ENCODE measurements at places on chromosomes 11 and 22. TPM values are rescaled to one million over a fixed set of nuclear protein-coding genes. Genes with fewer than 3 reads are reported as not detected.
A peak's percentile ranks its signal among the peaks of the same experiment; 100 is the strongest.

ZP1 gene
- not detected for total RNA-seq

MS4A4A gene
- total RNA-seq = not detected

SSTR3 gene
- total RNA-seq = not detected

SLC43A3 gene
- total RNA-seq = 84.3 TPM

MUC6 gene
- total RNA-seq = not detected

TRIM34 gene
- 10.8 TPM for total RNA-seq

TRIM68 gene
- total RNA-seq = 6.2 TPM

GRCh38 chr11:95371153-95371552, 140.2 kb upstream of the SESN3 start:
- DNase-seq = no peak

- no peak for DNase-seq
Observed at GRCh38 chr22:22730655-22731373, 86.4 kb downstream of the GGTLC2 start.

GRCh38 chr22:24285245-24285644, 14.6 kb downstream of the SPECC1L start:
- no peak for DNase-seq

DNA sequence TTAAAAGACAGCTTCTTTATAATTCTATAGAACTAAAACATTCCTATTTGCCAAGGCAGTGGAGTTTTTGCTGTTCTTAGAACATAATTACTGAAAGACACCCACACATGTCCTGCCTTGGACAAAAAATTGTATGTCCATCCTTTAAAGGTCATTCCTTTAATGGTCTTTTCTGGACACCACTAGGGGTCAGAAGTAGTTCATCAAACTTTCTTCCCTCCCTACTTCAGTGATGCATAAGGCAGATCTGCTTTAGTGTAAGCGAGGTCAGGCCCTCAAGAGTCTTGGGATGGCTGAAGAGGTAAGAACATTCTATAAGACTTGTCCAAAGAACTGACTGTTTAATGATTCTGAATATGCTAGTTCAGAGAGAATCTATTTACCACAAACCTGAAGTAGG, 4.3 kb upstream of the OR51V1 start:
- peak; percentile 23 for DNase-seq

GRCh38 chr22:49025791-49026493, 801.7 kb downstream of the BRD1 start:
- no peak for DNase-seq

DNA sequence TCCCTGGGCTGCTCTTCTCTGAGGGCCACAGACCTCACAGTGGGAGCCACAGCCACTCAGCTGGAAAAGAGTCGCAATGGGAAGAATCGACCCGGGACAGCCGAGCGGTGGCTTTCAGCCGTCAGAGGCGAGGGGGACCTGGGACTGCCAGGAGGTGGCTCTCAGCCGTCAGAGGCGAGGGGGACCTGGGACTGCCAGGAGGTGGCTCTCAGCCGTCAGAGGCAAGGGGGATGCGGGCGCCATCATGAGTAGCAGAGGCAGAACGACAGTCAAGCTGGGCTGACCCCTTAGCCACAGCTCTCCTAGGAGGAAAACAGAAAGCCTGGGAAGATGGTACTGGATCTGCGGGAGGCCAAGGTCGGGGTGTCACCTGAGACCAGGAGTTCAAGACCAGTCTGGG, 14.9 kb upstream of the MUC2 start:
- no peak for DNase-seq

GRCh38 chr11:22304337-22304961, 33.7 kb upstream of the SLC17A6 start:
- no peak for DNase-seq

DNA sequence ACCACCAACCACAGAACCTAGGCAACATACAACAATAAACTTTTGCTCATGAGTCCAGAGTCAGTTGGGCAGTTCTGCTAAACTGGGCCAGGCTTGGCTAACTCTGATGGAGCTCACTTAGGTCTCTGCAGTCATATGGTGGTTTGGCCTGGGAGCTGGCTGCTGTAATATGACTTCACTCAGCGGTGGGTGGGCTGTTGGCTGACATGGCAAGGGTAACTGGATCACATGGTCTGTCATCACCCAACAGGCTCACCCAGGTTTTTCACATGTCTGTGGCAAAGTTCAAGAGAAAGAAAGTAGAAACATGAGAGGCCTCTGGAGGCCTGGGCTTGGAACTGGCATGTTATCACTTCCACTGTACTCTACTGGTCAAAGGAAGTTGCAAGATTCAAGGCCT, 43.2 kb upstream of the CLMP start:
- DNase-seq = peak; percentile 65

- no peak for DNase-seq
Observed at GRCh38 chr11:31114442-31114841, 255.1 kb downstream of the DCDC1 start.

GRCh38 chr11:829176-829846, 1.6 kb downstream of the CRACR2B start:
- peak; percentile 71 for DNase-seq
